ENCODE measurements at places on chromosomes 6 and 20.

- DNase-seq: no peak
These were observed 132.0 kb downstream of the PHACTR3 start for GRCh38 chr20:59736366-59736765.

DNA sequence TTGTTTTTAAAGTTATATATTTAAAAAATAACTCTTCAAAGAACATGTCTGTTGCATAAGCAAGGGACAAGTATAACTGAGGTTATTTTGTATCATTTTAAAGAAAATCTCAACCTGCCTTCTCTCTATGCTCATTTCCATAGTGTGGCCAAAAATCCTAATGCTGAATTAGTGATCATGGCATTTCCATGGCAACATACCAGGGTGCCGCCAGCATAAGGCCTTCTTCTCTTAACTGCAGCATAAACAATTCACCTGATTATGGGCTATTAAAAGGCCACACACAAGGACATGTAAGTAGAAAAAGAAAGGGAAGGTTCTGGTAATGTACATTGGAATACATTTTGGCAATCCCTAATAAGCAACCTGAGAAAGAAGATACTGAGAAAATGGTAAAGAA, 95.1 kb upstream of the RNF217 start:
- no peak for DNase-seq

DNA sequence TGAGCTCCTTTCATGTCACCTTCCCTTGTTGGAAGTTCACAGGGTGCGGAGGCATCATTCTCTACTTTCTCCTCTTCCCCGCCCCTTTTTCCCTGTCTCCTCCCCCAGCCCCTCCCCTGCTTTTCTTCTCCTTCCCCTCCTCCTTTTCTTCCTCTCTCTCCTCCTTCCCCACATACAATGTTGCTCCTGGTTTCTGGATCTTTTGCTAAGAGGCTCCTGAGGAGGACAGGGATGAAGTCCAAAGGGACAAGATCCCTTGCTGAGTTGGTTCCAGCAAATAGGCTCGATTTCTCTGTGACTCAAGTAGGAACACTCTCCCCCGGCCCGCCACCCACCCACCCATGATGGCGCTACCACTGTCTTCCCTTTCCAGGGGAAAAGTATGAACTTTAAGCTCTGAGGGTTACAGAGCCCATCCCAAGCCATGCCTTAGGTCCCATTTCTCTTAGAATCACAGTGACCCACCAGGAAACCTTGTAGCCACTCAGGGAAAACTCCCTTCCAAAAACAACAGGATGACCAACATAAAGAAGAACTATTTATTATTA, 852 bp upstream of the TFEB start:
- no peak for DNase-seq

GRCh38 chr6:112697265-112697664, 350.1 kb downstream of the RFPL4B start:
- DNase-seq: no peak

GRCh38 chr20:64101731-64102621, 5.4 kb downstream of the NPBWR2 start:
- no peak for DNase-seq

- no peak for DNase-seq
These were observed 103.1 kb upstream of the POPDC3 start for GRCh38 chr6:105282631-105283585.

DNA sequence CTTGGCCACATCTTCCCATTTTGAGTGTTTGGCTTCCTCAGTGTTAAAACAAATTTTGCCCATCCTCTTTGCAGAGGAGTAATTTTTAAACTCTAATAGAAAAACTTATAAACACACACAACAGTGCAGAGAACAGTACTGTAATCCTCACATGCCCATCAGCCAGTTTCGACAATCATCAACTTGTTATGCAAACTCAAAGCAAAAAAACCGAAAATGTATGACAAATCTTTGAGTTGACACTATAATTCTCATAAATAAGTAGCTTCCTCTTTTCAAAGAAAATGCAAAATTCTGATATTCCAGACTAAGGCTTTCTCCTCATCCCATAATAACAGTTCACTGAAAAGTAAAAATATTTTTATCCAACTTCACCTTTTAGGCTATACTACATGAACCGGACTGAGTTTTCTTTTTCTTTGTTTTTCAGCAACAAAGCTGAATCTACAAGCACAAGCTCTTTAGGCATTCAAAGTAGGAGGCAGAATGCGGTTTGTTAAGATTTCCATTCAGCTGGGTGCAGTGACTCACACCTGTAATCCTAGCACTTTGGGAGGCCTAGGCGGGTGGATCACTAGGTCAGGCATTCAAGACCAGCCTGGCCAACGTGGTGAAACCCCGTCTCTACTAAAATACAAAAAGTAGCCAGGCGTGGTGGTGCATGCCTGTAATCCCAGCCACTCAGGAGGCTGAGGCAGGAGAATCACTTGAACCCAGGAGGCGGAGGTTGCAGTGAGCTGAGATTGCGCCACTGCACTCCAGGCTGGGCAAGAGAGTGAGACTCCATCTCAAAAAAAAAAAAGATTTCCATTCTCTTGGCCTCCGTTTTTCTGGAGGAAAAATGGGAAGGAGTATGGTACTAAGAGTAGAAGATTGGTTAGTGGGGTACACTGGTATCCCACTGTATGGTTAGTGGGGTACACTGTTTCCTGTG, 74.8 kb downstream of the GCNT2 start:
- DNase-seq: no peak
